ENCODE measurements at places on chromosomes 4 and X.

DNA sequence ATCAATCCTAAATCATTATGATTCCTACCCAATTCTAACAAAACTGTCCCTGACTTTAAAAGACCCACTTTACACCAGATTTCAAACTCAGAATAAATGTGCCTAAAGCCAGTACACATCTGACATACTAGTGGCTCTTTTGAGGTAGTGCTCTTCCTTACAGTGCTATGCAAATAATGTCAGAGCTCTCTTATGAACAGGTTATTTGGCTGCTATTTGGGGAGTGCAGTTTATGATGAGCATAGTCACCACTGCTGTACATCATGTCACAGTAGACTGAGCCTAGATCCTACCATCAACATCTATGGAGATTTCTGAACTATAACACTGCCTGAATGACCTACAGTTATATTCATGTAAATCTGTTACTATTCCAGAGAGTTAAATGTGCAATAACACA, 50.4 kb upstream of the PAGE5 start:
- DNase-seq, result no peak

DNA sequence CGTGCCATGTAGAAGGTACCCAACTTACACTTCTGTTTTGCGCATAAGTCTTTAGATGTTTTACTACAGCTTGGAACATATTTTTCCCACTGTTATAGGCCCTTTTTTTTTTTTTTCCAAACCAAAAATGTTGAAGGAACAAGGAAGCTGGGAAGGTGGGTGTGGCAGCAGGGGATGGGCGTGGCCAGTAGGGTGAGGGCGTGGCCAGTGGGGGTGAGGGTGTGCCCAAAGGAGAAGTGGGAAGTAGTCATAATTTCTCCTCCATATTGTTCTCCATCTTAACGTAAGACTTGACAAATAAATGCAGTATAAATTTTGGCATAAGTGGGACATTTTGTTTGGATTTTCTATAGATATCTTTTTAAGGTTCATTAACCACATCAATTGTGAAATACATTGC, 30.4 kb downstream of the CLDN22 start:
- DNase-seq, result no peak

GRCh38 chr4:98653890-98654867, 4.2 kb downstream of the TSPAN5 start:
- DNase-seq, result no peak

- no peak for DNase-seq
Observed at GRCh38 chr4:139860435-139861024, 194.9 kb downstream of the MGST2 start.

GRCh38 chrX:72694170-72694569, 19.9 kb downstream of the PHKA1 start:
- no peak for DNase-seq

DNA sequence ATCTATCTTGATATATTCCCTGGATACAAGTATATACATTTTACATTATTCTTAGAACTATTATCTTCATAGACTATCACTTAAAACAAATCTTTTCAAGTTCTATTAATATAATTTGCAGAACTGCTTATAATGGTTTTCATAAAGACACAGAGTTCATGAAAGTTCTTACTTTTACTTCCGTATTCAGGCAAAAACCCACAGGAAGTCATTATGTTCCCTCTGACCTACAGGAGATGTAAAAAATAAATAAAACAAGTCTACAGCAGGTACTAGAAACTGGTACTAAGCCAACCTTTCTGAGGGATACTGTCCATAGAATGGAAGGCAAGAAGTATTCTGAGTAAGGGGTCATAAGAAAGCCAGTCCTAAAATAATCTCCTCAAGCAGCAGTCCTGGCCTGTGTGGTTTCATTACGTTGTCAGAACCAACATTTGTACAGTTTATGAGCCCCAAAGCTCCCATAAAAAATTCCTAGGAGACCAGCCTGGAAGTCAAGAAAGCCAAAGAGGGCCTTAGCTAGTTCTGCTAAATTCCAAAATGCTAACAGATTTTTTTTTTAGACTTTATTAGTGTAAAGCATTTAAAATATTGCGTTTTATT, 68.6 kb downstream of the CAMK2D start:
- DNase-seq, result no peak

DNA sequence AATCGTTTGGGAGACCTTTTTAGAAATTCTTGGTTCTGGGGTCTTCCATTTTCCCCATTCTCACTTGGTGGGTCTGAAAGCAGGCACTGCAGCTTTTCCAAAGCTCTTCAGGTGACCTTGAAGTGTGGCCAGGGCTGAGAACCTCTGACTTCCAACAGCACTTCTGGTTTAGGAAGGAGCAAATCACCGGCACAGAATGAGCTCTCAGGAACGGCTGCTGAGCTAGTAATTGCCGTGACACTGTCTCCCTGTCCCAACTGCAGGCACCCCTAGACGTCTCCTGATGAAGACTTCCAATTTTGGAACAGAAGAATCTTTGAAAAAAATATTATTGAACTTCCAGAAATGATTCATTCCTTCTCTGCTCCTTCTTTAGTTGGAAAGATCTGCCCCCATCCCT, 31.3 kb downstream of the CD38 start:
- DNase-seq, result no peak

- DNase-seq, result no peak
Observed at GRCh38 chr4:181745933-181746625, 497.1 kb upstream of the TENM3 start.

GRCh38 chr4:149293046-149293649, 522.5 kb downstream of the IQCM start:
- DNase-seq, result no peak

- no peak for DNase-seq
Observed at GRCh38 chr4:122658377-122658776, 37.5 kb upstream of the IL21 start.

DNA sequence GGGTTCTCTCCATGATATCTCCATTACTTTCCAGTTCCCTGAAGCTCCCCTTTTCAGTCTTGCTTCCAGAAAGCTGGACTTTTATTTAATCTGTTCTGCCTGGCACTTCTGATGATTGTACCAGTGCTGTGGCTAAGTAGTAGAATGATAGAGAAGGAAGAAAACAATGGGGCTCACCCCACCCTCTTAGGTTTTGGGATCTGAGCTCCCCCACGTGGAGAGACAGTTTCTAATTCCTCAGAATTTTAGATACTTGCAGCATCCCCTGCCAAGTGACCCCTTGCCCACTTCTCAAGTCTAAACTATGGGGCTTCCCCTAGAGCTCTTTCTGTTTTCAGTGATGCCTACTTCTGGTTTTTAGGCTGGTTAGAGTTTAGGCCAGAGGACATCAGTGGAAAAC, 73.9 kb downstream of the GC start:
- no peak for DNase-seq

GRCh38 chr4:25892796-25893195, 21.2 kb upstream of the SMIM20 start:
- DNase-seq, result no peak

DNA sequence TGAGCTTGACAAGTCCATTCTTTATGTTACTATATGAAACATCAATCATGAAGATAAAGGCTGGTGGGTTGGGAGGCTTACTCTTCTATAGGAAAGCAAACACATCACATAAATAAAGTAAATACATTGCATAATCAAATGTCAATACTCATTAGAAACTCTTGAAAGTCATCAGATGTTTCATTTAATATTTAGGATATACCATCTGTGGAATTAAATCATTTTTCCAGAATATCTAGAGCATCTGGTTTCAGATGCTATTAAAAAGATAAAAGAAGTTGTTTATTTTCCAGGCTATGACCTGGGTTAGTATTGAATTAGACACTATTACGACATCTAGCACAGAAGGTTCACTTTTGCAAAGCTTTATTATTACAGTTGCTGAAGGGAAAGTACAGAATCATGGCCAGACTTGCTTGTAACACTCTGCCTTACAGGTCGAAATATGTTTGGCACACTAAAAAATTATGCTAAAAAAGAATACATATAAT, 72.6 kb downstream of the METTL14 start:
- no peak for DNase-seq

DNA sequence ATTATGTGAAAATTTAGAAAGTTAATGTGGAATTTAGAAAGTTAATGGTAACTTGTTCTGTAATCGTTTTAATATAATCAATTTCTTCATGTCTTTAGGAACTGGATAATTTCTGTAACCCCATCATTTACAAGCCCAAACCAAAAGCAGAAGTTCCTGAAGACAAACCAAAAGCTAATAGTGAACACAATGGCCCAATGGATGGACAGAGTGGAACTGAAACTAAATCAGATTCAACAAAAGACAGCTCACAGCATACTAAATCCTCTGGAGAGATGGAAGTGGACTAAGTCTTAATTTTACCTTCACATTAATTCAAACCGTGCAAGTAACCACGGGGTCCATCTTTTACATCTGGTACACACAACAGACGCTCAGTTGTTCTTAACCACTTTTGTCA, 48.1 kb upstream of the PLK4 start:
- no peak for DNase-seq

GRCh38 chrX:68868316-68868715, 39.5 kb downstream of the EFNB1 start:
- no peak for DNase-seq

DNA sequence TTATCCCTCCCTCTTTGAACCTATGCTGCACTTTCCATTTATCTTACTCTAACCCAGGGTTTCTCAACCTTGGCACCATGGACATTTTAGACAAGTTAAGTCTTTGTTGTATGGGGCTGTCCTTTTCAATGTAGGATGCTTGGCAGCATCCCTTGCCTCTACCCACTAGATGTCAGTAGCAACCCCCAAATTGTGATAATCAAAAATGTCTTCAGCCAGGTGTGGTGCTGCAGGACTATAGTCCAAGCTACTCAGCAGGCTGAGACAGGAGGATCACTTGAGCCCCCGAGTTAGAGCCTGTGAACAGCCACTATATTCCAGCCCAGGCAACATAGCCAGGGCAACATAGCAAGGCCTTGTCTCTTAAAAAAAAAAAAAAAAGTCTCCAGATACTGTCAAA, 7.0 kb downstream of the LRCH2 start:
- DNase-seq, result no peak

GRCh38 chr4:3268395-3269104, 19.6 kb downstream of the MSANTD1 start:
- DNase-seq, result no peak

- no peak for DNase-seq
Observed at GRCh38 chr4:78768452-78769180, 7.5 kb upstream of the BMP2K start.

DNA sequence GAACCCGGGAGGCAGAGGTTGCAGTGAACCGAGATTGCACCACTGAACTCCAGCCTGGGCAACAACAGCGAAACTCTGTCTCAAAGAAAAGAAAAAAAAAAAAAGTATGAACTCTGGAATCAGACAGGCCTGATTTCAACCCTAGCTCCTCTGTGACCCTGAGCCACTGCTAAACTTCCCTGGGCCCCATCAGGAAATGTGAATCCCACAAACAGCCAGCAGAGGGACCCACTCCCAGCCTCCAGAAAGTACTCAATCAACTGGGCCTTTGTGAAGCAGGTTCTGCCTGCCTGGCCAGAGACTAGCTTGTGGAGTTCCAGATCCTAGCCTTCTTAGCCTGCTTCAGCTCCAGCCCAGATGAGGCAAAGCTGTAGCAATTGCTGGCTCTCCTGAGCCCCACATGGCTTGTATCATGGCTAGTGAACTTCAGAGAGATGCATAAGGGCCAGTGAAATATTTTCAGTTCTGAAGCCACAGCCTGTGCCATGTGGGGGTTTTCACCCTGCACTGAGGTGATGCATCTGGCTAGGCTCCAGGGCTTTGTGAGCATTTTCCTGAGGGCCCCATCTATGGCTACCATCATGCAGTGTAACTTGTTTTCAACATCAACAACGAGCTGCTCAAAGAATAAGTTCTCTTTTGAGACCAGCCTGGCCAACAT, 7.2 kb upstream of the IDS start:
- DNase-seq, result peak; percentile 68

DNA sequence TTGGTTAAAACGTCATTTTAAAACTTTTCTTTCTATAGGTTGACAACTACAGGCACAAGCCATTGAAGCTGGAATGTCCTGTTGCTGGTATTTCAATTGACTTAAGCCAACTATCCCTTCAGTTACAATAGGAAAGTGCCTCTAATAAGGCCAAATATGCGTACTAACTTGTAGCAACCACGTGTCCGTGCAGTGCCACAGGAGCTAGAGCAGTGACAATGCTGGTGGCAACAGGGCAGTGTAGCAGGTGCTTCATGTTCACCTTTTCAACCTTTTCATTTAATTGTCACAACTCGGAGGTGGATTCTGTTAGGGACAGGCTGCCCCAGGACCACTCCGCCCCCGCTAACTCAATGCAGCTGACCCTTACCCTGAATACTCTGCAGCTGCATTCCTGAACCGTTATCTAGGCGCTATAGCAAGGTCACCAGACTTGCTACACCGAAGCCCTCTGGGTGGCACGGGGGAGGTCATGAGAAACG, 37.7 kb downstream of the ERVMER34-1 start:
- no peak for DNase-seq

DNA sequence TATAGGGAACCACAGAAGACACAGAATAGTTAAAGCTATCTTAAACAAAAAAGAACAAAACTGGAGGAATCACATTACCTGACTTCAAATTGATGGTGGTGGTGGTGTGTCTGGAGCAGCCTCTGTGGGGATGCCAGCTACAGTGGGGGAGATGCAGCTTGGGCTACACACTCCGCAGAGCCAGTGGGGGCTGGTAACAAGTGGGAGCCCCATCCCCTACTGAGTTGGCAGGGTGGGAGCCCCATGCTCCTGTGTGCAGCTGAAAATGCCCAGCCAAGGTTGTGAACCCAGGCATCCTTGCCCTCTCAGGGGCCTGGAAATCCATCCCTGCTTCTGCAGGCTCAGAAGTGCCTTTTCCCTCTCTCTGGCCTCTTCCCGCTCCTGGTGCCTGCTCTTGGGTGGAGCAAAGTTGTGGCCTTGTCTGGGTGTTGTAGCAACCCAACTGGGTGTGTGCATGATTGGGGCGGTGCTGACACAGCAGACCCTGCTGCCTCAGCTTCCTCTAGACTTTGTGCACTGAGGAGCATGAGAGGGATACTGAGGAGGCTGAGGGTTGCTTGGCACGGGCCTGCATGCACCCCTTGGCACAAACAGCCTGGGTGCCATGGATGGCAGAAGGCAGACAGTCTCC, 38.9 kb downstream of the SH3BGRL start:
- no peak for DNase-seq

DNA sequence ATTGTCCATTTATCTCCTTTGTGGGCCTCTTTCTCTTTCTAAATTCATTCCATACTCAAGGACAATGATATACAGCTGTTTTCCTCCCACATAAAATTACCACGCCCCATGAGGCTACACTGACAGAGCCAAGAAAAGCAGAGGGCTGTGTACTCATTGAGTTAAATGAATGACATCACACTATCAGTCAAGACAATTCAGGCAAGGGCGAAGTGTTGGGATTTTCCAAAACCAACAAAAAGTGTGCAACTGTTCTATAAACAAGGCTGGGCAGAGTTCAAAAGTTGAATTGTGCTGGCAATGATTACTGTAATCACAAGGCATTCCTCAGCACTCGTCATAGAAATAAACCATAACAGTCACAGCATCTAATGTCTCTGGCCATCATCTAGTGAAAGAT, 799.6 kb upstream of the DIAPH2 start:
- no peak for DNase-seq

DNA sequence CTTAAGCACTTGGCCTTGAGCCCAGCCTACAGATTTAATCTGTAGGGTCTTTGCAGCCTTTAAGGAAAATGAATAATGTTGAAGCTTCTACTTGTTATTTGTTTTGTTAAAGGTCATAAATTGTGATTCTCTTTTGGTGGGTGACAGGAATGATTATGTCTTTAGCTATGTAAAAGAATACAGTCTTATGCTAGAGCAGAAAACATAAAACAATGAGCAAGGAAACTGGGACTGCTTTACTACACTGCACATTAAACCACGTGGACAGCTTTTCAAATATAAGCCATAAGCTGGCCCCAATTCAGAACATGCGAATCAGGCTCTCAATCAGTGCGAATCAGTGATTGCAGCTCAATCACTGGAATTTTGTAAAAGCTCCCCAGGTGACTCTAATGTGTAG, 40.9 kb upstream of the TBC1D19 start:
- DNase-seq, result no peak

All from stimulated activated effector memory CD8-positive, alpha-beta T cell treated with anti-CD3 and anti-CD28 coated beads, Interleukin-12 subunit alpha, Interleukin-12 subunit beta, amount 100 ng/mL, for 72 hours (primary cell).